Central memory CD4-positive, alpha-beta T cell (primary cell): ENCODE measurements at places on chromosomes 6 and 20.

- no peak for DNase-seq
These were observed 54.1 kb upstream of the PDE7B start for GRCh38 chr6:135797361-135797760.

DNA sequence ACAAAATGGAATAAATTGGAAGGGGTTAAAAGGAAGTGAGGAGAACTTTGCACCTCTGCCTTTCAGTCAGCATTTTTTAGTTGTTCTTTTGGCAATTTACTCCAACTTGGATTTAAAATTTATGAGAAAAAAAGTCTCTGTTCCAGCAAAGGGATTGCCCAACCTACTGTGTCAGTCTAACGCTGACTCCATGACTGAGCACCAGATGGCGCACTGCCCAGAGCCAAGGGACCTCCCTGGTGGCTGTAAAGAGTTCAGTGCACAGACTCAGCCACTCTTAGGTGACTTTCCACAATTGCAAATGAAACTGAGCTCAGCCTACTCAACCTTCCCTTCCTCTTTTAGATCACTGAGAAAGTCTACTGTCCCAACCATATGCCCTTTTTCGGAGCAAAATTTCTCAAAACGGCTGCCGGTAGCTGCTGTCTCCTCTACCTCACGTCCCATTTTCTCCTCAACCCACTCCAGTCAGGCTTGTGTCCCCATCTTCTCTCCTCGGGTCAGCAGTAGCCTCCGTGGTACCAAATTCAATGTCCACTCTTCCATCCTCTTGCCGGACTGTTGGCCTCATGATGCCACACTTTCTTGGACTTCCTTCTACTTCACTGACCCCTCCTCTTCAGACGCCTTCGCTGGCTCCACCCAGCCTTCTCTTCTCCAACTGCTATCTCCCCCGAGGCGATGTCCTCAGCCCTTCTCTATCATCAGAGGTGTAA lies 38.7 kb downstream of the GSTA2 start:
- DNase-seq, result peak; percentile 3

GRCh38 chr20:14299831-14300230 lies 37.6 kb downstream of the FLRT3 start:
- DNase-seq, result no peak

GRCh38 chr6:89385156-89385667 lies 26.9 kb downstream of the RRAGD start:
- no peak for DNase-seq

DNA sequence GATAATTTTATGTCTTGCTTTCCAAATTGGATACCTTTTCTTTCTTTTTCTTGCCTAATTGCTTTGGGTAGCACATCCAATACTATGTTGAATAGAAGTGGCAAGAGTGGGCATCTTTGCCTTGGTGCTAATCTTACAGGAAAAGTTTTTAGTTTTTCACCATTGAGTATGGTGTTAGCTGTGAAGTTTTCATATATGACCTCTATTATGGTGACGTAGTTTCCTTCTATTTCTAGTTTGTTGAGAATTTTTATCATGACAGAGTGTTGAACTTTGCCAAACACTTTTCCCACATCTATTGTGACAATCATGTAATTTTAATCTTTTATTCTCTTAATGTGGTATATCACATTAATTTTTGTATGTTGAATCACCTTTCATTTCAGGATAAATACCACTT lies 216.1 kb downstream of the LRFN2 start:
- no peak for DNase-seq

GRCh38 chr6:65350530-65350929 lies 356.5 kb downstream of the EYS start:
- no peak for DNase-seq

- DNase-seq, result peak; percentile 92
These were observed at the start of gene ABHD12 for GRCh38 chr20:25390538-25391528. TSS of gene ABHD12 (minus strand) at chr20:25390835. CDS start at chr20:25390703, 132 bp downstream.

DNA sequence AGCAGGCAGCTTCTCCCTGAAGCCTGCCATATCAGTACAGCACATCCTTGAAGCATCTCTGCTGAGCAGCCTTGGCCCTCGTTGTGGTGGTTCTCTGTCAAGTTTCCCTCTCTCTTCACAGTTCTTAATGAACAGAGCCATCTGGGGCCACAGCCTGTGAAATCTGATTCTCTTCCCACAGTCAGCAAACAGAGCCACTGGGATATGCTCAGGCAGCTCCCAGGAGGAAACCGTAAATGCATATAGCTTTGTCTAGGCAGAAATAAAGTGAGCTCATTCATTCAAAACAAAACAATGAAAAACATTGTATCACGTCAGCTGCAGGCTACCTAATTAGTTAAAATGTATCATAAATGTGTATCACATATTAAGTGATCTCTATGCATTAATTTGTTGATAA lies 80.3 kb downstream of the TBC1D7 start:
- DNase-seq, result no peak

- DNase-seq, result no peak
These were observed 871.1 kb downstream of the KIF16B start for GRCh38 chr20:15702161-15702560.

DNA sequence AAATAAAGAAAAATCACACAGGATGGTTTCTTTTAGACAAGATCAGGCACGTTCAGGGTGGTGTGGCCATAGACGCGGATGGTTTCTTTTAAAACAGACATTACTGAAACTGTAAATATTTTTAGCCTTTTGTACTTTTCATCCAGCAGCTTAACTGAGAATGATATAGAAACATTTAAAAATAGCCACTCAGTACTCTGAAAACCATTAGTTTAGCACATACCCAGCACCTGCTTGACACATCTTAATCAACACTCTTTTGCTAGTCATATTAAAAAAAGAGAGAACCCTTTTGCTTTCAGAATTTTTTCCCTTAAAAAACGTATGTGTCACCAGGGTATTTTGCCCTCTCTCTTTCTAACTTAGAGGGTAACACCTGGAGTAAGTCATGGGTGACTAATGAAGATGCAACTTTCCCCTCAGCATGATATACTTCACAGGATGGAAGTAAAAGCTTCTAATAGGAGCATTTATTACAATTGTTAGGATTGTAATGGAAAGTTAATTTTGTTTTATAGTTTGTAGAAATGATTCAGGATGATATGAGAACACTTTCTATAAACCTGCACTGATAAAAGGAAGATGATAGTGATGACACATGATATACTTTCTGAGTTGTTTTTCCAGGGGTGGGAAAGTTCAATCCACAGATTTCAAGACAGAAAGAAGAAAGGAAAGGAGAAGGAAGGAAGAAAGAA lies 45.2 kb downstream of the BACH2 start:
- DNase-seq, result no peak

- no peak for DNase-seq
These were observed 1.2 kb upstream of the ZSCAN31 start for GRCh38 chr6:28337121-28337520.

DNA sequence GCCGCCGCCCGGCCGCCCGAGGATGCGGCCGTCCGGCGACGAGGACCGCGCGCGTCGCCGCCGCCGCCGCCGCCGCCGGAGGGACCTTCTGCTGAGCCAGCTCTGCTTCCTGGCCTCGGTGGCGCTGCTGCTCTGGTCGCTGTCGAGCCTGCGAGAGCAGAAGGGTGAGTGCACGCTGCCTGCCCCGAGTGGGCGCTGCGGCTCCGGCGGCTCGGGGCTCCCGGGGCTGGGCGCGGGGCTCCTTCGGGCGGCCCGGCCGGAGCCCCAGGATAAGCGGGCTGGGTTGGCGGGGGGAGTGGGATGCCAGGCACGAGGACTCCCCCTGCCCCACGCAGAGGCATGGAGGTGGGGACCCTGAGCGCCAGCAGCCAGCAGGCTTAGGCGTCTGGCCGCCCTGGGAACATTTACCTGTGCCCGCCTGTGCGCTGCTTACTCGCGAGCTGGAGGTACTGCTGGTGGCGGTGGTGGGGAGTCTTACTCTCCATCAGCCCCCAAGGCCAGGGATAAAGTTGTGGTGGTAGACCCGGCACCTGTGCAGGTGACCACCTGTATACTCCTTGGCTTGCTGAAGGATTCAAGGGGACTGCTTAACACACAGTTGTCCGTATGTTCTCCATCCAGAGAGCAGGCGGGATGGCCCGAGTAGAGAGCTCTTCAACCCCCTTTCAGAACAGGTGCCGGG lies 520 bp downstream of the SLC24A3 start:
- DNase-seq, result no peak

DNA sequence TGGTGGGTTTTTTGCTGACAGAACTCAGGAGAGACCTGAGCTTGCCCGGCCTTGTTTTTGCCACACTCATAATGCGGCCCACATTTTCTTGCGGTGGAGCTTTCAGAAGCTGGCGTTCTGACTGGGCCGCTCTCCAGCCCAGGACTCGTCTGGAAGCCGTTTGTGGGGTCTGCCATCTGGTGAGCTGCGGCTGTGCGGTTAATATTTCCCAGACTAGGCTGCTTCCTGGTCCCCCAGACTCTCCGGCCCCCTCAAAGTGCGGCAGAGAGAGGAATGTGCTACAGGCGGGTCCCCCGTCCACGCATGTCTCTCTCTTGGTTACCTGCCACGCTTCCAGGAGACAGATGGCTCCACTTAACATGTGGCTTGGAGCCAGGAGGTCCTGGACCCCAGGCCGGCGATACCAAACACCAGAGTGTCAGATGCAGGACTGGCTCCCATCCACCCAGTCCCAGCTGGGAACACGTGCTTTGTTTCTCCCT lies 128.9 kb upstream of the PMEPA1 start:
- DNase-seq, result no peak

DNA sequence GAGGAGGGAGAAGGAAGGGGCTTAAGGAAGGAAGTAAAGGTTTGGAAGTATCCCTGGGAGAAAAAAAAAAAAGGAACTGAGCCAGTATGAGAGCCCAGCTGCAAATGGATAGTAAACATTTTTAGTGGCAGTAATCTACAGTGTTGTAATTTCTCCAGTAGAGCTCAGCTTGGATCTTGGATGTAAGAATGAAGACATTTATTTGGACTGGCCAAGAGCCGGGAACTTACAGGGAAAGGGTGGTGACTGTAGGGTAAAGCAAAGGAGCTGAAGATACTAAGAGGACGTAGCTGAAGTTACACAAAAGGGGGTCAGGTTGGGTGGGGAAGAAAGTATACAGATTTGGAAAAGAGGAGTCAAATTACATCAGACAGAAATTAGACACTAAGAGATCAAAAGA lies 13.5 kb downstream of the EEF1E1 start:
- DNase-seq, result no peak

- DNase-seq, result no peak
These were observed 628.0 kb upstream of the ID4 start for GRCh38 chr6:19209202-19209601.

DNA sequence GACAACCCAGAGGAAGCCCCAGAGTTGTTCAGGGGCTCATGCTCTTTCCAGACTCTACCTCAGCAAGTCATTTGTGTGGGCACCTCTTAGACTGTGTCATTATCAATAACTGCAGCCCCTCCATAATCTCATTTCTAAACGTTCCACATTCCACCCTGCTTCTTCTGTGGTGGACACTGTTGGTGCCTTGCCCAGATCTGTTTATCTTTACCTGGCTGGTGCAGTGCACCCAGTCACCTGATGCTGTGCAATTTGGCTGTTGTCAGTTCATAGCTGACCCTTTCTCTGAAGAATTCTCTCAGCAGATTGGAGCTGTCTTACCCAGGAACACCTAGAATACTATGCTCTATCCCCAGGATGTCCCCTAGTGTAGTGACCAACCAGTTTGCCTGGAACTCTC lies 80.0 kb downstream of the ATRN start:
- no peak for DNase-seq

DNA sequence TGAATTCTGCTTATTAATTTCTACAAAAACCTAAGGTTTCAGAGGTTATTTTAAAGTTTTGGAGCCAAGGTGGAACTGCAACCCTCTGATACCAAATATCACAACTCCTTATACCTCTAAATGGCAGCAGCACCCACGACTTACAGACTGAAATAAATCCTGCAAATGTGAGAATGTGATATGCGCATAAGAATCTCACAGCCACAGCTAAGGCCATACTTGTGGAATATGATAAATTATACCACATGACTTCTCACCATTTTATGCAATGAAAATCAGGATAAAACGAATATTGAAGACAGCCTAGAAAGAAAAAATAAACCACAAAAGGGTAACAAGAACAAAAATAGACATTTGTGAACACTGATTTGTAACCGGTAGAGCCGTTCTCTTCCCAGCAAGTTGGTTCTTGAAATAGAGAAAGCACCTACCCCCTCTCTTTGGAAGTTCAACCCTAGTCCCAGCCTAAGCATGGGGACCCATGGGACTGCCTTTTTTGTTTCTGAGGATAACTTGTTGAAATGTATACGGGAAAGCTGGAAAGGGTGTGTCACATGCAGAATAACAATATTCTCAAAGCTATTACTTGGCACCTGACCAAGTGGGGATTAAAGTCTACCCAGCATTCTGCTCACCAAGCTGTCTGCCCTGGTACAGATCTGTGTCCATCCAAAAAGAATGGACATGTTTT lies 47.1 kb upstream of the MCM9 start:
- DNase-seq, result no peak

DNA sequence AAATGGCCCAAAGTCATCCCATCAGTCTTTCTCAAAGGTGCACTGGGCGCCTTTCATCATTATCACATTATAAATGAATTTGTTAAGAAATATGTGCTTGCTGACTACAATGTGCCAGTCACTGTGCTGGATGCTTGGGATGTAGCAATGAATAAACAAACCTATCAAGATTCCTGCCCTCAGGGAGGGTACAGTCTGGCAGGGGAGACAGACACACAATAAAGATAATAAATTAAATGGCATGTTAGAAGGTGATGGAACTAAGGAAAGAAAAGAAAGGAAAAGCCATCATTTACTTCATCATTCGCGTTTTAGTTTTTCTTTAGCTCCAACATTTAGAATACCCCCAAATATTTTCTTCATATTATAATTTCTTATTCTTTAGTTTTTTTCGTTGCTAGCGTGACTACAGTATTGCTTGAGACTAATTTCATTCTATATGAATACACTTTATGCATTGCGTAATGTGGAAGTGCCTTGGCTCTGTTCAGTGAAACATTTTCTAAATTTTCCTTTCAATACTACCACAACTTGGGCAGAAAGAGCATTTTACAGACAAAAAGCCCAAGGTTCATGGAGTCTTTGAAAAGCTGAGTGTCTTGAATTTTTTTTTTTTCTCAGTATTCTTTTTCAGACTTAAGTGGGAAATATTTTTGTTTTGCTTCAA lies 48.7 kb upstream of the CITED2 start:
- no peak for DNase-seq

DNA sequence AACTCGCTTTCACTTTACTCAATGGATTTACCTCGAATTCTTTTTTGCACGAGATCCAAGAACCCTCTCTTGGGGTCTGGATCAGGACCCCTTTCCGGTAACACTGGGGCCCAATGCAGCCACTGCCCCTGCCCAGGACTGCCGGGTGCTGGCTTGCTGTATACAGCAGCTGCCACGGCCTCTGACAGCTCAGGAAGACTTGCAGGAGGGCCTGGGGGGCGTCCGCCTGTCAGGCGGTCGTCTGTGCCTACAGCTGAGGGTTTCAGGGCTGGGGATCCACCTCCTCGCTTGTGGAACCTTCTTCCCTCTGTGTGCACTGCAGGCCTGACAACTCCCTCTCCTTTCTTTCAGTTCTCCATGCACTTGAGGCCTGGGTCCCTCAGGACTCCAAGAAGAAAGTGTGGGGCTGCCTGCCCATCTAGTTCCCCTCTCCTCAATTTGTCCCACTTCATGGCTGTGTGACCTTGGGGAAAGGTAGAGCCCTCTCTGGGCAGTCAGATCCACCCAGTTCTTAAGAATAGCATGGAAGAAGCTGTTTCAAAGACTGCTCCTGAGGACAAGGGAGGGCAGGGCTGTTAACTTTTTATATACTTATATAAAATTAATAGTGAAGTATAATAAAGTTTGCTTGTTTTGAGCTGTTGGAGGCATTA lies 75.0 kb upstream of the LGSN start:
- DNase-seq, result no peak

- peak; percentile 13 for DNase-seq
These were observed 25.5 kb upstream of the KCNK16 start for GRCh38 chr6:39347906-39348585.
